ENCODE measurements at places on chromosomes 11 and 22.

GRCh38 chr22:24148266-24149197 is 32.8 kb upstream of the SUSD2 start:
- DNase-seq, result peak; percentile 24

GRCh38 chr11:107259811-107260221 is 197.8 kb downstream of the CWF19L2 start:
- DNase-seq, result no peak

DNA sequence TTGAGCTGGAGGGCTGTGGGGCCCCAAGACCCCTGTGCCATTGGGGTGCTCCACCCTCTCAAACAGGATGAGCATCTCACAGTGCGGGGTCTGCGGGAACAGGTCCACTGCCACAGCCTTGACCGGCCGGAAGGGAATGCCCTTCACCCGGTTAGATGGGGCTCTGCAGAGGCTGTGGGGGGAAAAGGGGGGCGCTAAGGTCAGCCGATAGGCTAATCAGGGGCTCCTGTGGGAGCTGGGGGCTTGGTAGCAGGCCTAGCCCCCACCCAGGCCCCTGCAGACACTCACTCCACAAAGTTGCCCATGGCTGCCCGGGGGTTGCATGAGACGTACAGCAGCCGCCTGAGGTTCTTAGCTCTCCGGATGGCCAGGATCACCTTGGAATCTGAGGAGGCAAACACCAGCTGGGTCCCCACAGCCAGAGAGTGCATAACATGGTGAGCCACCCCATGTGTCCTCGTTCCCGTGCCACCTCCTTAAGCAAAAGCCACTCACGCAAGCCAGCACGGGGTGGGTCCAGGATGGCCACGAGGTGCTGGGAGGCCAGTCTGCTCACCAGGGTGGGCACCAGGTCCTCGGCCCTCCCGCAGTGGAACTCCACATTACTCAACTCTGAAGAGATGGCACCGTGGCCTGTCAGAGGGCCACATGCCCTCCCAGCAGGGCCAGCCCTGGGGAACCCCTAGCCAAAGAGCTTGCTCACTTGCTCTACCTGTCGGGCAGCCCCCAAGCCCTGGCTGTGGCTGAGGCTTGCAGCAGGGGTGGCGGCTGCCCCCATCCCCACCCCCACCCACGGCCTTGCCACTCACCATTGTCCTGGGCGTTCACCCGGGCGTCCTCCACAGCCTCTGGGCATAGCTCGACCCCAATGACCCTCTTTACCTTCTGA is 3.0 kb upstream of the RANBP1 start:
- DNase-seq, result no peak

- peak; percentile 52 for DNase-seq
Observed at GRCh38 chr11:117950301-117950700, 21.1 kb upstream of the TMPRSS13 start.

Data from suppressor macrophage treated with lipopolysaccharide for 4 hours (primary cell).